HT1080 (cell line): ENCODE measurements at places on chromosomes 7 and 10.

- DNase-seq = no peak
These were observed 75.0 kb downstream of the AASS start for GRCh38 chr7:122068999-122069398.

- peak; percentile 59 for DNase-seq
These were observed 322.8 kb upstream of the SORCS1 start for GRCh38 chr10:107487284-107487683.

GRCh38 chr10:77737608-77738007, 100.0 kb upstream of the KCNMA1 start:
- peak; percentile 97 for DNase-seq

DNA sequence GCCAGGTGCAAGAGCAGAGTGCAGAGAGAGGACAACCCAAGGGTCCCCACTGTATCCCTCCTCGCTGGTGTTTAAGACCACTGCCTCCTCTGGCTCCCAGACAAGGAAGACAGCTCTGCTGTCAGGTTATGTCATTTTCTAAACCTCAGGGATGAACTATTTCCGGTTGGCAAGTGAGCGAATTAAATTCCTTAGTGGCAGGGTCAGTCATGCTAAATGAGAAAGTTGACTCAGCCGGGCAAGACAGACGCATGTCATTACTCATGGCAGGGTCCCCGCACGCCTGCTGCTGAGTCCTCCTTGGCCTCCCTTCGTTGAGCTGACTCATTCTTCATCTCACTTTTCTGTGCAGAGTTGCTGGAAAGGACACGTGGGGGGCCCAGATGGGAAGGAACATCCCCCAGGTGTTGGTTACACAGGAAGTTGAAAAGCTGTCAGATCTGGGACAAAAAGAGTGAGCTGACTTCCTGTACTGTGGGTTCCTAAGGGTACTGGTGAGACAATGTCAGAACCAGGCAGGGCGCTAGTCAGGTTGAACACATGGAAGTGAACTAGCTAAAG, 47.1 kb upstream of the UCN3 start:
- peak; percentile 98 for DNase-seq

- DNase-seq = no peak
These were observed 10.0 kb downstream of the WASL start for GRCh38 chr7:123738808-123739207.

- no peak for DNase-seq
These were observed 10.4 kb upstream of the ZNF485 start for GRCh38 chr10:43595739-43596298.

DNA sequence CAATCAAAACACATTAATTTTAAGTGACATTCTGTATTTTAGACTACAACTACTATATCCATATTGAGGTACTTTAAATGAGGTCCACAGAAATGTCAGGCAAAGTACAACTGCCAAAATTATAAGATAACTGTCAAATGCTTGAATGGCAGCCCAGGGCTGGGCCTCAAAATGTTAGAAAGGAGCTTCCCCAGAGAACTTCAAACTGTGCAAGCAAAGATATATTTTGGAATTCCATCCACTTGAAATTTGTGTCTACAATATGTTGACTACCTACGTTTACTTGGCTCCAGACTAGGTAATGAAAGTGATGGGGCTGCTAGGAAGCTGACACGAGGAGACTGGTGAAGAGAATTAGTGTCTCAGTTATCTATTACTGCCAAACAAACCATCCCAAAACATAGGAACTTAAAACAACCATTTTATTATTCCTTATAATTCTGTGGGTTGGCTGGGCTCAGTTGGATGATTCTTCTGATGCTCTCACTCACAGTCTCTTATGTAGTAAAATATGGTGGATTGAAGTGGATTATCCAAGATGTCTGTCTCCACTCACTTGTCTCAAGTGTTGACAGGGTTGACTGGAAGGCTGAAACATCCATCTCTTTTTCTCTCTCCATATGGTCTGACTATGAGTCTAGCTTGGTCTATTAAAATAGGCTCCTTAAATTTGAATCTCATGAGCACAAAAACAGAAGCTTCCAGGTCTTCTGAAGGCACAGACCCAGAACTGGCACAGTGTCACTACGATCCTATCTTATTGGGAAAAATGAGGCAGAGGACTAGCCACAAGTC, 74.2 kb downstream of the FZD1 start:
- DNase-seq = no peak

DNA sequence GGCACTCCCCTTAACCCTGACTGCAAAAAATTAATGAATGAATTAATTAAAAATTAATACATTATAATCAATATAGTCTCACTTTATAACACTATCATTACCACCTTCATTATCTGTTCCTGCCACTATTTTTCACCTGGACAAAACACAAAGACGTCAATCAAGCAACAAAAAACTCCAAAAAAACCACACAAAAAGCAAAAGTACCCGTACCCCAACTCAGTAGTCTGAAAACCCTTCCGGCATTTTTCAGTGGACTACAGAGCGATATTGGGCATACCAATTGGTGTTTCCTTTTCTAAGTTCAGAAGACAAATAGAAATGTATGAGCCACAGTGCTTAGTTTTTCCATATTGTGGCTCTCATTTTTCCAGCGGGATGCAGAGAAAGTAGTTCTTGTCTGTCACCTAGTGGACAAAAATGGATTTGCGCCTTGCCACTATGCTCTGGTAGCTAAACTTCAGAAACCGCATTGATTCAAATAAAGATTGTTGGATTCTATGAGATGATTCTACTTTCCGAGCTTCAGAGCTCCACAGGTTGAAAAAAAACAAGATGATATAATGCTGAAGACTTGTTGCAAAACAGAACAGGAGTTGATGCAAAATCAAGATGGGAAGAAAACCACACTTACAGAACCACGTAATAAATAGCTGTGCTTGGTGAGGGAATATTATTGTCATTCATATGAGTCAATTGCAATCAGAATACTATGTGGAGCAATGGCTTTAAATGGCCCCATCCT, 50.6 kb upstream of the ITGB1 start:
- DNase-seq = peak; percentile 79

DNA sequence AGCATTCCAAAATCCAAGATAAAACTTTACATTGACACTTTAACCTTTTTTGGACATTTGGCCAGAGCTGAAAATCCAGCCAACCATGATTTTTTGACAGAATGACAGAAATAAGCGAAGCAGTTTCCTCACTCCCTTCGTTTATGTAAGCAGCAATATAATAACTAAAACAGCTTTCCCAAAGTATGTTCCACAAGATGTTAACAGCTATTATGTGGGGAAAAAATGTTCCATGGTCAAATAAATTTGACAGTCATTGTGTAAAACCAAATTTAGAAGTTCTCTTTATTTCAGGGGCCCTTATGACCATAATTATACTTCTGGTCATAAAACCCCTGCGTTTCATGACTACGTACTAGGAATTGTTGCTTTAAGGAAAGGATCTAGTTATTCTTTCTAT, 416.5 kb downstream of the MAGI2 start:
- DNase-seq = no peak

GRCh38 chr10:30542001-30542894, 87.3 kb downstream of the LYZL2 start:
- DNase-seq = no peak

- DNase-seq = no peak
These were observed 10.6 kb downstream of the CABCOCO1 start for GRCh38 chr10:61673360-61673759.

- peak; percentile 28 for DNase-seq
These were observed 101.5 kb downstream of the STK31 start for GRCh38 chr7:23811540-23811939.

DNA sequence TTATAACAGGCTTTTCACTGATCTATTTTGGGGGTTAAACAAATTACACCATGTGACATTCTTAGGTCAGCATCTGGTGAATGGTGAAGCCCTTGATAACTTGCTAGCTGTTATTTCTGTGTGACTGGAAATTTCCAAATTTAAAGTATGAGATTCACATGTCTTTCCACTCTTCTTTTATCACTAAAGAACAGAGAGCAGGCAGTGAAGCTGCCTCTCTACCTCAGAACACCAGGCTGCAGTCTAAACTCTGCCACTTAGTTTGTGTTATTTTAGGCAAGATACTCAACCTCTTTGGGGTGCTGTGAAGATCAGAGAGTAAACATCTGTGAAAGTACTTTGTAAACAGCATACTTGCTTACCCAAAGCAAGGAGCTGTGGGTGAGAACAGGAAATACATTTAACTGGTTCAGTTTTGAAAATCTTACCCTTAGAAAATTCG, 15.5 kb upstream of the SP4 start:
- DNase-seq = no peak

- no peak for DNase-seq
These were observed 151.8 kb downstream of the CHN2 start for GRCh38 chr7:29346231-29346978.

- no peak for DNase-seq
These were observed 449.7 kb upstream of the KLF6 start for GRCh38 chr10:4234661-4235060.

DNA sequence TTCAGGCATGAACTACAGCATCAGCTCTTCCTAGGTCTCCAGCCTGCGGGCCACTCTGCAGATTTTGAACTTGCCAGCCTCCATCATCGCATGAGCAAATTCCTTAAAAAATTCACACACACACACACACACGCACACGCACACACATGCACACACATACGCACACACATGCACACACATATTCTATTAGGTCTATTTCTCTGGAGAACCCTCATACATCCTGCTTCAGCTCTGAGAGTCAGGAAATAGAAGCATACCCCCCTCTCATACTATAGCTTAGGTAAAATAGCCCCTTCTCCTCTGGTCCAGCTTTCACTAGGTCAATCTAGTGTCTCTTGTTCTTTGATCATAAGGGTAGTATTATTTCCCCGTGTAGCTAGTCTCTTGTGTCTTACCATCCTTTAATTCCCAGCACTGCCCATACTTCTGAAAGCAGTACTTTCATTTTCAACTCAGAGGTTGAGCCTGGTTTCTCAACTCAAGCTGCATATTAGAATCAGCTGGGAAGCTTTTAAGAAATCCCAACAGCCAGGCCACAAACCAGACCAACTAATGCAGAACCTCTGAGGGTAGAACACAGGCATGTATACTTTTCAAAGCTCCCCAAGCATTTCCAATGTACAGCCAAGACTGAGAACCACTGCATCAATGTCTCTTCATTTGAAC, 30.9 kb upstream of the ITGB8 start:
- no peak for DNase-seq

DNA sequence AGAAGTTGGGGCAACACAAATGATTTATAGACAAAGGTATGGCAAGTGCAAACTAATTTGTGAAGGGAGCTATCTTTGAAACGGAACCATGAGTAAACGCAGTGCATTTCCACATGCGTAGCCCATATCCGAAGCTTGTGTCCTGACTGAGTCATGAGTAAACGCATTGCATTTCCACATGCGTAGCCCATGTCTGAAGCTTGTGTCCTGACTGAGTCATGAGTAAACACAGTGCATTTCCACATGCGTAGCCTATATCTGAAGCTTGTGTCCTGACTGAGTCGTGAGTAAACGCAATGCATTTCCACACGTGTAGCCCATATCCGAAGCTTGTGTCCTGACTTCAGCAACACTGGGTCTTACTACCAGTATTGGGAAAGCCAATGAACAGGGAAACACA, 95.0 kb downstream of the CELF2 start:
- peak; percentile 48 for DNase-seq

DNA sequence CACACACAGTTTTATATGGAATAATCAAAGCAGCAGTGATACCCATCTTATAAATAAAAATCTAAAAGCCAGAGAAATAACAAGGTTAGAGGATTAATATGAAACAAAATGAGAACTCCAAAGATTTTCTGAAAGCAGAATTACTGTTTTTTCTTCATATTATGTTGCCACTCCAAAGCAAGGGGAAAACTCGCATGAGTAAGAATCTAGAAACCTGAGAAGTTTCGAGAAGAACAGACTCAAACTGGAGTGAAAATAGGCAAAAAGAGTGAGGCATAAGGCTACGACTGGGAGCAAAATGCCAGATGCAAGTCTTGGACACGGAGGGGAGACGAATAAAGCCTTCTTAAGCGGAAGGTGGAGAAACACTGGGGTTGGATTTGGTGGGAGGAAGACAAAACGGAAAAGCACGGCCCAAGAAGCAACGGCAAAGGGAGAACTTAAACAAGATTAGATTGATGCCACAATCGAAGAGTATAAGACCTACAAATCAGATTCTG, 923 bp downstream of the TNPO3 start:
- no peak for DNase-seq

- DNase-seq = no peak
These were observed 7.6 kb downstream of the ZRANB1 start for GRCh38 chr10:124949543-124949942.

- DNase-seq = no peak
These were observed 128.4 kb upstream of the SMIM30 start for GRCh38 chr7:113246738-113247137.

DNA sequence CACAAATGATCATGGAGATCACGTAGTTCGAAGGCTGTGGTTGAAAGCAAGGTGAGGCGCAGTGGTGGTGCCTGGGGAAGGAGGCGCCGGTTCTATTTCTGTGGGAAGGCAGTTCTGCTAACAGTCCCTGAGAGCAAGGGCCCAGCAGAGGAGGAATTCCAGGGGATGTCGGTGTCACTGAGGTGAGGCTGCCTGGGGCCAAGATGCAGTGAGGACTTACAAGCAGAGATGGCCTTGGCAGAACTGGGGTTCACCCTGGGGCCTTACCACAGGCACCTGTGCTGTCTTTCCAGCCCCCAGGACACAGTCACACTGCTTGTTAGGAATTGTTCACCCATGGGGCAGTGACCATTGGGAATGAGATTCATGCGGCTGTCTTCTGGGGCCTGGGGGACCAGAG, 26.7 kb downstream of the GBX1 start:
- DNase-seq = no peak

DNA sequence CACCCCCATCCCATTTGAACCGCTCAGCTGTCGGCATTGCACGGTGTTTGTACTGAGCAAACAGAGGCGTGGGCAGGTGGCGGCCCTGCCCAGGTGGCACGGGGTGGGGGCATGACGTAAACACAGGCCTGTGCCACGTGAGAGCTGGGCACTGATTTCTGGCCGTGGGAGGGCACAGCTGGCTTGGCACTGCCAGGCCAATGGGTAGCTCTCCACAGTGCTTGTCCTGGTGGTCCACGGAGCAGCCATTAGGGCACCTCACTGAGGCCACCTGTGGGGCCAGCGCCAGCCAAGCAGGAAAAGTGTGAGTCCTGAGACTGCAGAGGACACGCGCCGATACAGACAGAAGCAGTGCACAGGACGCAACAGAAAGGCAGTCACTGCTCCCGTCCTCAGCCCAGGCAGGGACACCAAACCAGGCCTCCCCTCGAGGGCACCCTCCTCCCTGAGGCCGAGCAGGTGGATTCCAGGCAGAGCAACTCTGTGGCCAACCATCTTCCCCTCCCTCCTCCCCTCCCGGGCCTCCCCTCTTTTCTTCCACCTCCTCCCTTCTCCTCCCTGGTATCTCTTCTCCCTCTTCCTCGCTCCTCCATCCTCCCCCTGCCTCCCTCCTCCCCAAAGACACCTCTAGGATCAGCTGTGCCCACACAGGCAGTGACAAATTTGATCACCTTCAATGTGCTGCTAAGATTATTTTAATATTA, 258.7 kb downstream of the ELFN1 start:
- DNase-seq = no peak

DNA sequence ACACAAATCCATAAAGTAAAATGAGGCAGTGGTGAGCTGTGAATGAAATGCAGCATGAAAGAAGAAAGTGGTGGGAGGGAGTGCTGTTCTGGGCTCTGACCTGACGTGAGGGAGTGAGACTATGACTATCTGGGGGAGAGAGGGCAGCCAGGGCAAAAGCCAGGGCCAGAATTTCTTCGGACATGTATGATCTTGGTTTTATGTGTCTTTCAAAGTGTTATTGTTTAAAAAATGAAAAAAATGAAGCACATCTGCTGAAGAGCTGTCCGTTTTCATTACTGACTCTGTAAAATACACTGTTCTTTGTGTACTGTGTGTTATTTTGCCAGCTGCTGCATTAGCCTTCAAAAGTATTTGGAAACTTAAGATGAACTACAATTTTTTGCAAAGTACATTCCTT, 70.2 kb upstream of the KLF14 start:
- DNase-seq = no peak
